Substantia nigra (tissue), 51 donors: ENCODE measurements at places on chromosomes 2 and 18.

- DNase-seq: no peak
Measured at GRCh38 chr2:43513796-43514195, 82.0 kb downstream of the THADA start.

DNA sequence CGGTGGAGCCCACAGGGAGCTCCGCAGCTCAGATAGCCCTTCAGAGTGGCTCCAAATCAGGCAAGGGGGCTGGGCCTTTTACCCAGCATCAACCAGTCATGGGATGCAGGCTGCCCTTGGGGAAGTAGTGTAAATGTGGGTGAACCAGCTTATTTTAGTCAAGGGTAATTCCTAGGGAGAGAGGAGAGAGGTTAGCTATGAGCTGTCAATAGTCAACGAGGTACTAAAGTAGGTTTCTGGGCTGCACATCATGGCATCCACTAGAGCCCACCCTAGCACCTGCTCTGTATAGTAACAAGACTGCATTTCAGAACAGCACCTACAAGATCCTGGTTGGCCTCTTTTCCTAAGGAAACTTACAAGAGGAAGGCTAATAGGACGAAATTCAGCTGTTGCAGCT is 9.5 kb upstream of the MCM6 start:
- no peak for DNase-seq

DNA sequence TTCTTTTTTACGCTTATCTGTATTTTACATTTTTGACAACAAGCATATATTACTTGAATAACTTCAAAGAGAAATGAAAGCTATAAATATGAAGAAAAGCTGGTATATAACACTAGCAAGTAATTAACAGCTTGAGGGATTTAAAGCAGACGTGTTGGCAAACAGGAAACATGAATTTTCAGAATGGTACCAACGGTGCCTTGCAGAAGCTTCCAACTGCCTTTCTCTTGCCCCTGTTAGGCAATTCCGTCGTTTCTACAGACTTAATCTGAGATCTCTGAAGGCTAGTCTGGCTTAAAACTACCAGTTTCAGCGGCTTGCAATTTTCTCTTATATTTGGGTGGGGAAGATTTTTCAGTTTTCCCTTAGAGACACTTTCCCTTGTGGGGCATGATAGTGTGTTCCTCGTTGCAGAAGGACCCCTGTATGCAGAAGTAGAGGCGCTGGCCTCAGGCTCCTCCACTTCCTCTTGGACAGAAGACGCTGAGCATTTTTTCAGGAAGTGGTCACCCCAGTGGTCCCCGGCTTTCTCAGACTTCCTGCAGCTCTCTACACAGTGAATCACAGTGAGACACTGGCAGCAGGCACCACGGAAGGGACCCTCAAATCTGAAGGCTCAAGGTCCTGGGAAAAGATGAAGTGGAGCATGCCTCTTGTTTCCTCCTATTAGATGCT is 56.2 kb upstream of the SLC16A14 start:
- no peak for DNase-seq

DNA sequence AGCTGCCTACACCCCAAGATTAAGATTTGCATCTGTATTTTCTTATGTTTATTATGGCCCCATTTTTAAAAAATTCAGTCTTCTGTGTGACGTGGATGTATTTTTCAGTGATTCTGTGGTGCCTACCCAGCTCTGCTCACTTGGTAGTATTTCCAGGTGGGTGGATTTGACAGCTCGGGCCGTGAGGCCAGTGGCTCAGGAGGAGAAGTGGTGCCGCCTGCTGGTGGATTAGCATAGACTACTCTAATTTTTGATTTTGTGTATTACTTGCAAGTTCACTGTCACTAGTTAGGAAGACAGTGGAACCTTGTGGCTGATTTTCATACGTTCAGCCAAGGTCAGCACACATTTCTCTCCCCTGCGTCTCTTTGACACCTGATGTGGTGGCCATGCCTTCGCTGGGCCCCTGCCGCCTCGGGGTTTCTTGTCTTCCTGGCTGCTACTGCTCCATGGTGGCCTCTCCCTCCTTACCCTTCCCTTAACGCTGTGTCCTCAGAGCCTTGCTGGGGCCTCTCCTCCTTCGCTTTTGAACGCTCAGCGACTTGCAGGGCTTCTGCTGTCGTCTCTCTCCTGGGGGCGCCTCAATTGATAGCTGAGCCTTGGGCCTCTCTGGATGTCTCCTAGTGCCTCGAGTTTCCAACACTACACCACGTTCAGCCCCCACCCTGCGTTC is 89.4 kb downstream of the DGKD start:
- DNase-seq: peak; percentile 52

- DNase-seq: no peak
Measured at GRCh38 chr2:239589833-239590232, 189.0 kb upstream of the HDAC4 start.

- no peak for DNase-seq
Measured at GRCh38 chr2:233944722-233945121, 27.5 kb downstream of the TRPM8 start.

GRCh38 chr2:183505911-183506310 is 381.7 kb downstream of the NUP35 start:
- no peak for DNase-seq

GRCh38 chr2:152336854-152337510 is 2.0 kb downstream of the FMNL2 start:
- peak; percentile 32 for DNase-seq

DNA sequence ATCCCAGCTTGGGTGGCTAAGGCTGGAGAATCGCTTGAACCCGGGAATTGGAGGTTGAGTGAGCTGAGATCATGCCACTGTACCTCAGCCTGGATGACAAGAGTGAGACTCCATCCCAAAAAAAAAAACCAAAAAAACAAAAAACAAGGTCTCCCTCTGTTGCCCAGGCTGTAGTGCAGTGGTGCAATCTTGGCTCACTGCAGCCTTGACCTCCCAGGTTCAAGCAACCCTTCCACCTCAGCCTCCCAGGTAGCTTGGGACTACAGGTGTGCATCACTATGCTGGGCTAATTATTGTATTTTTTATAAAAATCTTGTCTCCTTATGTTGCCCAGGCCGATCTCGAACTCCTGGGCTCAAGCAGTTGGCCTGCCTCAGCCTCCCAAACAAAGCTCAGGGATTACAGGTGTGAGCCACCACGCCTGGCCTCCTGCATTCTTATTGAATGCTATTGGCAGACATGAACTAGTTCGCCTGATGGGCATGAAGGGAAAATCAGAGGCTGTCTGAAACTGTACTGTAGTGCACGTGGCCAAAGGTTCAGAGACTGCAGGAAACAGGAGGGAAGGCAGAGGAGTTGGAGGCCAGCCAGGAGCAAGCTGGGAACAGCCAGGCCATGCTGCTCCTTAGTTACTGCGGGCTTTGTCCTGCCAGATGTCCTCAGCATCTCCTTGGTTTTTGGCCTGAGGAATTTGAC is 16.0 kb upstream of the ASXL2 start:
- DNase-seq: peak; percentile 28

DNA sequence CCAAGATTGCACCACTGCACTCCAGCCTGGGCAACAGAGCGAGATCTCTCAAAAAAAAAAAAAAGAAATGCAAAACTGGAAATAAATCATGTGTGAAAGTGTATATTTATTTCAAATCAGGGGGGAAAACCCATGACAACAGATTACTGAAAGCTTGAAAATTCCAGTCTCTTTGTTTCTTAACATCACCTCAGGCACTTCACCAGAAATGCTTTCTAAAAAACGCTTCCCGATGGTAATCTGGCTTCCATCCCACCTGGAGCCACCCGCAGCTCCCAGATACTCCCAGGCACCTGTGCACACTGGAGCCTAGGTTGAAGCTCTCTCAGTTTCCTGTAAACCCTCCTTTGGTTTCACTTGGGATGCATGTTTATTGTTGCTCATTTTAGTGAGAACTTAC is 7.2 kb upstream of the ITGB6 start:
- DNase-seq: no peak

- no peak for DNase-seq
Measured at GRCh38 chr2:161979490-161979889, 94.5 kb downstream of the DPP4 start.

- DNase-seq: no peak
Measured at GRCh38 chr2:60391230-60391629, 162.2 kb downstream of the BCL11A start.

DNA sequence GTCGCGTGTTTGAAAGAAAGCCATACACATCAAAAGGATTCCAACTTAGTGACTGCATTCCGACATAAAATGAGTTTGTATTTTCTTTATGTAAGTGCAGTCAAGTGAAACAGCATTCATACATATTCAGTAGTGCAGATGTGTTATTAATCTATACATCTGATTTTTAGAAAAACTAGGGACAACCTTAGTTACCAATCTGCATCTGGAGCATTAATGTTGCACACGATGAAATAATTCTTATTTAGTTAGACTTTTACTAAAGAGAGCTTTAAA is 1.9 kb downstream of the GORASP2 start:
- no peak for DNase-seq

GRCh38 chr18:50099725-50100407 is 95.1 kb downstream of the MYO5B start:
- no peak for DNase-seq

GRCh38 chr18:54222922-54223567 is 1.4 kb downstream of the MBD2 start:
- DNase-seq: no peak

GRCh38 chr18:47983946-47984345 is 53.5 kb upstream of the SMAD2 start:
- DNase-seq: no peak

- DNase-seq: no peak
Measured at GRCh38 chr18:4641771-4642368, 186.8 kb upstream of the DLGAP1 start.

DNA sequence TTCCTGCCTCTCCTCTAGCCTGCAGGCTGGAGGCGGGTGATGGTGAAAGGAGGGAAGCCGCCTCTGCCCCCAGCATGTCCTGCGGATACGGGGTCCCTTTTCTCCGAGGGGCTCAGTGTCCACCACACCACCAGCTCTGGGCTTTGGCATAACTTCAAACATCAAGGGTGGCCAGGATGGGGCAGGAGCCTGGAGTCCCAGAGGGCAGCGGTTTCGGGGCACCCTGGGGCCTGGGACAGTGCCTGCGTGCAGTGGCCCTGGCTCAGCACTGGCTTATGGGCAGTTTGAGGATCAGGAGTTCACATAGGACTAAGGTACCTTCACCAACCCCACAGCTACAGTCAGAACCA is 85.5 kb upstream of the GPC1 start:
- DNase-seq: no peak

- DNase-seq: no peak
Measured at GRCh38 chr2:128775914-128776285, 457.2 kb upstream of the HS6ST1 start.

DNA sequence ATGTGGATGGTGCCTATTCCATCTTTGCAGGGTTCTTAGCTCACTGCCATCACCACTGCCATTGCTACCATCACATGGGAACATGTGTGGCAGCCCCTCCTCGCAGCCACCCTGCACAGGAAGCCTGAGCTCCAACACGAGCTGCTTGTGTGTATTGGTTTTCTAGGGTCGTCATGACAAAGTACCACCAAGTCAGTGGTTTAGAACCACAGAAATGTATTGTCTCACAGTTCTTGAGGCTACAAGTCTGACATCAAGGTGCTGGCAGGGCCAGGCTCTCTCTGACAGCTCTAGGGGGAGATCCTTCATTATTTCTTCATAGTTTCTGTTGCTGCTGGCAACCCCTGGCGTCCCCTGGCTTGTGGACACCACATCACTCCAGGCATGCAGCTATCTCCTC is 10.3 kb upstream of the IL1R2 start:
- DNase-seq: no peak

DNA sequence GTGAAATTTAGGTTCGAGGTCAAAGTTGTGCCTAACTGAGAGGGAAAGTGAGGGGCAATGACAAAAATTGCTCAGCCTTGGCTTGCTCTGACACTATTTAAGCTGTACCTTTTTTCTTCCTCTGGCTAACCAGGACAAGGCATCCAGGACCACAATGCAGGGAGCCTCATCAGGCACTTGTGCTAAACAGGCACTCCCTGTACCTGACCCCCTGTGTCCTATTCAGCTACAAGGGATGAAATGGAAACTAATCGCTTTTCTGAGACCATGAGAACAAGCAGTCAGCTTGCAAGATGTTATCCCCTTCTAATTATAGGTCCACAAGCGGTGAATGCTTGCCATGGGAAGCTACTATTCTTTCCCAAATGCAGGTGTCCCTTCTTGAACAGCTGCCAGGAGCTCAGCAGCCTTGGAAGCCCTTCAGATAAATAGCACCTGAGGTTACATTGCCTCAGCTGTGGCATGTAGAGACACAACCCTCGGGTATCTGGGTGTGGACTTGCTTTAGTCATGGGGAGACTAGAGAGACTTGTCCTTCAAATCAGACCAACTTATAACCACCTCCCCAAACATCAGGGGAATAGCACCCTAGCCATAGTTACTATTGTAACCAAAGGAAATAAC is 19.1 kb upstream of the ITGA6 start:
- no peak for DNase-seq

DNA sequence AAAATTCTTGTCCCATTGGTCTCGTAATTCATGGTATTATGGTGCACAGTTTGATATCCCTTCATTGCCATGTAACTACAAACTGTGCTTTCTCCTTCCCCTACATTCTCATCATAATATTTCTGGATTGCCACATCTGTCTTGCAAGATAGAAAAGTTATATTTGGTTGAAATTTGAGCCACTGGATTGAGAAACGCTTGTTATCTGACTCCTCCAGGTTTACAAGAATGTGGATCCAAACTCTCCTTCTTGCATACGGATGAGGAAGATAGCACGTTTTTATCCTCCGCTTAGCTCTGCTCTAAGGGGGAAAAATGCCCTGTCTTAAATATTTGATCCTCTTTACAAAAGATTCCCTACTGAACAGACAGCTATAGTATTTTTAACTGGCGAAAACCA is 438.2 kb downstream of the TSN start:
- DNase-seq: no peak

- no peak for DNase-seq
Measured at GRCh38 chr2:47061944-47062678, 93.0 kb downstream of the STPG4 start.

DNA sequence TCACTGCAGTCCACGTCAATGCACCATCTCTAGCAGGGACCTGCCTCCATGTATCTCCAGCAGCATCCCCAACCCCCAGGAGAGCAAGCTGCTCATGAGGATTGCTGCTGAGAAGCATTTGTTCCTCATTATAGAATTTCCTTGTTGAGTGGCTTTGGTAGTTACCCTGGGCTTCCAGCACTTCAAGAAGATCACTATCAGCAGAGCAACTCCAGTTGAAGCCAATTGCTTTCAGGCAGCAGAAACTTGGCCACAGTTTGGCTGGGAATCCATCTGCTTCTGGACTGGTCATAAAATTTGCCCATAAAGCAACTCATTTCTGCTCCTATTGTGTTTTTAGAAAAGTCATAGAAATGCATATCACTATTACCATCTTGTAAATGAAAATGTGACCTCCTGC is 17.4 kb downstream of the TRPM8 start:
- DNase-seq: no peak

GRCh38 chr18:58605027-58606020 is 23.6 kb downstream of the ALPK2 start:
- DNase-seq: no peak

- no peak for DNase-seq
Measured at GRCh38 chr2:9984871-9985480, 33.5 kb downstream of the GRHL1 start.

- no peak for DNase-seq
Measured at GRCh38 chr2:14185906-14186305, 446.6 kb upstream of the LRATD1 start.
